ENCODE measurements at places on chromosomes 1 and 21. TPM values are rescaled to one million over a fixed set of nuclear protein-coding genes. Genes with fewer than 3 reads are reported as not detected.

The CLDN17 gene
- not detected for total RNA-seq

GRCh38 chr1:224472806-224473205 lies 38.2 kb upstream of the WDR26 start:
- H3K4me1 ChIP-seq = no peaks in the 10 kb centered on the region
- H3K27ac ChIP-seq = no peak overlapping the region
- no peaks in the 10 kb centered on the region for H3K27me3 ChIP-seq
- no peak overlapping the region for H3K4me3 ChIP-seq
- no peaks in the 10 kb centered on the region for H3K36me3 ChIP-seq

DNA sequence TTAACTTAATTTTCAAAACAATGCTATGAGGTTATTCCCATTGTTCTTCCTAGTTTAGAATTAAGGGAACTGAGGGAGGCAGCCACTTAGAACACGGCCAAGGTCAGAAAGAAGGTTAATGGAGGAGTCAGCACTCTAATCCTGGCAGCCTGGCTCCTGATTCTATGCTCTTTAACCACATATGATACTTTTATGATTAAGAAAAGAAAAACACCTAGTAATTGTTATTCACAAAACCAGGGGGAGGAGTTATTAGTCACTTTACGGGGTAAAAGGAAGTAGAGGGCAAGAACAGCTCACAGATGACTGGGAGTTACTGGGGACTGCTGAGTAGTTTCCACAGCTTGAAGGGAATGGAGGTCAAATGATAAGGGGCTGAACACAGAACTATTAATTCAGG lies 38.6 kb downstream of the GADD45A start:
- DNase-seq = no peak
- H3K4me3 ChIP-seq = no peak overlapping the region
- H3K4me1 ChIP-seq = peaks cover 7% of the 10 kb centered on the region
- H3K27ac ChIP-seq = no peak overlapping the region
- H3K36me3 ChIP-seq = no peaks in the 10 kb centered on the region

- DNase-seq = no peak
- peaks cover 13% of the 10 kb centered on the region for H3K27me3 ChIP-seq
- no peaks in the 10 kb centered on the region for H3K36me3 ChIP-seq
- H3K4me1 ChIP-seq = no peaks in the 10 kb centered on the region
- H3K27ac ChIP-seq = no peak overlapping the region
Observed at GRCh38 chr1:169565335-169566271, 20.7 kb downstream of the F5 start.

The KANK4 gene
- 0.18 TPM for total RNA-seq

The AADACL3 gene
- total RNA-seq = not detected

GRCh38 chr1:167064621-167065020 lies 25.6 kb downstream of the GPA33 start:
- H3K27ac ChIP-seq = no peak overlapping the region
- H3K27me3 ChIP-seq = no peaks in the 10 kb centered on the region
- H3K36me3 ChIP-seq = no peaks in the 10 kb centered on the region

- H3K27ac ChIP-seq = no peak overlapping the region
- H3K27me3 ChIP-seq = no peaks in the 10 kb centered on the region
- H3K4me3 ChIP-seq = no peak overlapping the region
Observed at GRCh38 chr21:26432410-26432809, 140.7 kb downstream of the CYYR1 start.
